ENCODE measurements at places on chromosomes 2 and 18.

DNA sequence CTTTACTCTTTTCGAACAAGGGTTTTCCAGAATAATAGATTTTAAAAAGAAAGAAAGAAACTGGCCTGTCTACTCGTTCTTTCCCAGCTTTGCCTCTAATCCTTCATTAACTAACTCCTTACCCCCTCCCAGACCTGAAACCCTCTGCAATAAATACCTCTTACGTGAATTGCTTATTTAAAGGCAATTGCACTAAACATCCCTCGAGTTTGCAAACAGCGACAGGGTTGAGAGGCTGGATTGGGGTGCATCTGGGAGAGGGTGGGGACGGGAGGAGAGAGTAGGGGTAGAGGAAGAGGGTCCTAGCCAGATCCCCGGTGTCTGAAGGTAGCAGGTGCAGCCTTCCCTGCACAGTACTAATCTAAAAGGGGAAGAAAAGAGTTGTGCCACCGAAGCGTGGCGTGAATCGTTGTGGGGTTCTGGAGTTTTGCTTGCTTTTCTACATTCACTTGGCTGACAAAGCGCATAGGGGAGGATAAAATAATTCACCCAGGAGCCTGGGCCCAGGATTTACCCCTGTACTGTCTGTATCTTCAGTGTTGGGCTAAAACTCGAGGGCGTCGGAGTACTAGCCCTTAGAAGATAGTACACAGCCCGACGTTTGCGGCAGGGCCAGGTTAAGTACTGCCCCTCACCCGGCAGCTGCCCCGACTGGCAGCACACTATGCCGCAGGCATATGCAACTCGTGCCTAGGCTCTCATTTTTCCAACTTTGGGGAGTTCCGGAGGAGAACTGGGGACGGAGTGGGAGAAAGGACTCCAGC, 1.9 kb upstream of the NEUROD1 start:
- DNase-seq: peak; percentile 10

- DNase-seq: no peak
Observed at GRCh38 chr18:21293479-21293878, 51.4 kb downstream of the GREB1L start.

DNA sequence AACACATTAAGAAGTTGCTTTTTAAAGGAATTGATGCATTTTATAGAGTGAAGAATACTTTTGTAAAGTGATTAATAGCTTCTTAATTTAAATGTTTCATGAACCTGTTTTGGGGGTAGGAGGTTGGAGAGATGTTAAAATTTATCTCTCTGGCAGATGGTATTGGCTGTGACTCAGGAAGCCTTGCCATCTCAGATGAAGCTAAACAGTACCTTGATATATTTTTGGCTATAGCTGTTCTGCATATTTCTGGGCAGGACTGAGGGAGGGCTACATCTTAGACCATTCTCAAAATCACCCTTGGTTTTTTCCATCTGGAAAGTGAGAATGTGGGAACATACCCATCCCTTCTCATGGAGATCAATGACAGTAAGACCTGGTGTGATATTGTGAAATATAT, 13.4 kb downstream of the CAPN14 start:
- DNase-seq: no peak

DNA sequence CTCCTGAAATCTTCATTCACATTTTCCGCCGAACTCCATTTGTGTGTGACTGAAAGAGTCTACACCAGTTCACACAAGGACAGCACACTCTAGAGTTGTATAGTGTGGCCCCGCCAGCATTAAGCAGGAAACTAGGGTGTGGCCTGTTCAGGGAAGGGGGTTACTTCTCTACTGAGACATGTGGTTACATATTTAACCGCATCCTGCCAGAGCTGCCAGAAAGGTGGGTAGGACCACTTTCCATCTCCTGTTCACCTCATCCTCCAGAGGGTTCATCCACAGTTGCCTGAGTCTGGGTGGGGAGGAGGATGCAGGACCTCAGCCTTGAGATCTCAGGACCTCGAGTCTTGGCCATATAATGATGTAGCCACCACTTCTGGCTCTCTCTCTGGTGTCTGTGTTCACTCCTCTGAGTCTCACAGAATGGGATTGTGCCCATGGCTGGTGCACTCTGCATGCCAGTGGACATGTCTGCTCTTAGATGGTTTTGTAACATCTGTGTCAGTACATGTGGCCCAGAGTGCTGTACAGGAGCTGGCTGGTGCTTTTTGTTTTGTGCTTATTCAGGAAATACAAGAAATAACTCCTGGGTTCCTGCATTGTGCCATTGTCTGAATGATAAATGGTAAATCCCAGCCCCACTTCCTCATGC, 7.7 kb upstream of the SP140L start:
- DNase-seq: peak; percentile 76

GRCh38 chr2:126650994-126651393, 5.0 kb upstream of the GYPC start:
- no peak for DNase-seq

- peak; percentile 75 for DNase-seq
Observed at GRCh38 chr2:120206022-120206581, 17.1 kb downstream of the TMEM185B start.

- no peak for DNase-seq
Observed at GRCh38 chr2:953975-954686, 3.5 kb downstream of the SNTG2 start.

- DNase-seq: no peak
Observed at GRCh38 chr2:75326645-75327044, 127.3 kb upstream of the TACR1 start.

DNA sequence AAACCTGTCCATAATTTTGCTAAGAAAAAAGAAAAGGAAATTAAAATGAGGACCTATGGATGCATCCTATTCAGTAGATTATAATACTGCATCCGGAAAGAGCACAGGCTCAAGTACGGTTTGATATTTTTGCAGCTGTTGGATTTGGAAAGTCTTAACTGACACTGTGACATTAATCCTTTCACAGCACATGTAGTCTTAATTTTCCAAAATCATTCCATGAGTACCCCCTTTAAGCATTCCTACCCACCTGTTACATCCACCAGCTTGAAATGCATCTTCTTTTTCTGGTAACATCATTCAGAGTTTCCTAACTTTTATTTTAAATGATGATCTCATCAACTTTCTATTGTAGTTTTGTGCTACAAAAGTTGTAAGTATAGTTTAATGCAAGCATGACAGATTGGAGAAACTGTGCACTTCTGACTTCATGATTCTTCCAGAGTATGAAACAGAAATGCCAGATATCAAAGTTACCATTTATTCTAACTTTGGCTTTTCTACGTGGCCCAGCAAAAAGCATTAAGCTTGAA, 113.5 kb downstream of the ESCO1 start:
- no peak for DNase-seq

DNA sequence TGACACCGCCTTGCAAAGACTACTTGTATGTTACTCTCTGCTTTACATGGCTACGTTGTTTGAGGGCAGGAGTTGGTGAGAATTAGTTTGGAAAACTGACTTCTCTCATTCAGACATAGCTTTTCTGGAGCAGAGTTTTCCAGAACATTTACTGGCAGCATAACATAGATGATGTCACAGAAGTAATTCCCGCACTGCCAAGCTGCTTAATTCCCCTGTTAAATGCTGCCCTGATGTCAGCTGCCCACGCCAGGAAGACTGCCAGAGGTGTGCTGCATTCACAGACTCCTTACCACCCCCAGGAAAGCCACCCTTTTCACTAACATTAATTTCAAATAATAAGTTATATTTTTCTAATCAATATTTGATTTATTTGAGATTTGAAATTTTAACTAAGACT, 24.7 kb upstream of the PTPN2 start:
- no peak for DNase-seq

- no peak for DNase-seq
Observed at GRCh38 chr2:220157312-220157711, 529.9 kb downstream of the SLC4A3 start.

GRCh38 chr2:86392873-86393518, 48.2 kb upstream of the KDM3A start:
- DNase-seq: no peak

- no peak for DNase-seq
Observed at GRCh38 chr2:8009010-8009597, 672.8 kb upstream of the ID2 start.

DNA sequence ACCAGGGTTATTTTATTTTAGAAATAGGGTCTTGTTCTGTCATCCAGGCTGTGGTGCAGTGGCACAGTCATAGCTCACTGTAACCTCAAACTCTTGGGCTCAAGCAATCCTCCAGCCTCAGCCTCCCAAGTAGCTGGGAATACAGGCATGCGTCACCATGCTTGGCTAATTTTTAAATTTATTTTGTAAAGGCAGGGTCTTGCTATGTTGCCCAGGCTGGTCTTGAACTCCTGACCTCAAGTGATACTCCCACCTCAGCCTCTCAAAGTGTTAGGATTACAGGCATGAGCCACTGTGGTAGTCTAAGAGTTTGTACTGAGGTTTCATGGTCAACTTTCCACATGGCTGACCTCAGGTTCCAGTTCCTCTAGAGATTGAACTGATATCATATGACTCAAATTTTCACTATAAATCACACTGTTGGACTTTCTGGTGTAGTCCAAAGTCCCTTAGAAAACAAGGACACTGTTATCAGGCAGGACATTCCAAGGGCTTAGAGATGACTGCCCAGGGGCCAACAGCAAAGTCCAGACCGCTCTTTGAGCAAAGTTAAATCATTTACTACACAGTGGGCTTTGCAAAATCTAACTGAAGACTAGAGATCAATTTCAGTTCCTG, 82.0 kb upstream of the MEX3C start:
- DNase-seq: no peak

GRCh38 chr2:112519506-112519905, 22.8 kb upstream of the POLR1B start:
- DNase-seq: no peak

DNA sequence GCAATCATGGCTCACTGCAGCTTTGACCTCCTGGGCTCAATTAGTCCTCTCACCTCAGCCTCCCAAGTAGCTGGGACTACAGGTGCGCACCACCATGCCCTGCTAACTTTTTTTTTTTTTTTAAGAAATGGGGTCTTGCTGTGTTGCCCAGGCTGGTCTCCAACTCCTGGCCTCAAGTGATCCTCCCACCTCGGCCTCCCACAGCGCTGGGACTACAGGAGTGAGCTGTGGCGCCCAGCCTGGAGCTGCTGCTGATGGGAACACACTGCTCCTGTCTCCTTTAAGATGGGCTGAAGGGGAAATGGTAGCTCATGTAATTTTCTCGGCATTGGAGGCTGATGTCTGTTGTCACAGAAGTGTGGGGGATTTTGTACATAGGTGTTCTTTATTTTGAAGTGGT, 34.9 kb upstream of the ADNP2 start:
- DNase-seq: no peak

GRCh38 chr2:54999182-54999581, 51.1 kb downstream of the RTN4 start:
- DNase-seq: no peak

DNA sequence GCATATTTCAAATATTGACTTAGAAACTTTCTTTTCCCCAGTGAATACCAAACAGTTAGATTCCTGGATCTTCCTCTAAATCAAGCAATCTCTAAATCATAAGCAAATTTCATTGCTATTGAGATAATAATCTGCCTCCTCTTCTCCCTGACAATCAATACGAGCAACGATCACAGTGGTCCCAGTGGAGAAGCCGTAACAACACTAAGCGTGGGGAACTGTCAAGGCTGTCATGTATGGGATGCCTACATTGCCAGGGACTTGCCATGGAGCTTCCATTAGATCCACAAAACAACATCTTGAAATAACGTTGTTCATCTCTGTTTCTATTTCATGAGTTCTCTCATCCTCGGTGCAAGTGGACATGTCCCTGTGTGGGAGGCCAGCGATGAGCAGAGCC, 61.3 kb downstream of the SNTG2 start:
- no peak for DNase-seq

DNA sequence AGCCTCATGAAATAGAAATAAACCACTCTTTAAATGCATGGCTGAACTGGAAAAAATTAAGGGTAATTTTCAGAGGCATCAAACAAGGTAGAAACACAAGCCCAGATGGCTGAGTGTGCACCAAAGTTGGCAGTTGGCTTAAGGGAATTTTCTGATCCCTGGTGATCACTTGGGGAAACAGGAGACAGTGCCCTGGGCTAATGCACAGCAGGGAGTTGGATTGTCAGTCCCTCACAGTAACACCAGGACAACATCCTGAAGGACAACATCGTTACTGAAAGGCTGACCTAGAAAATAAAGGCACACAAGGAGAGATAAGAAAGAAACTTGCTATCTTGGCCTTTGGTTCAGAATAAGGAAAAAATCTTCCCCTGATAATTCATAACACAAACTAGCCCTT, 417.0 kb downstream of the SLC4A3 start:
- no peak for DNase-seq

GRCh38 chr2:71463342-71463654, 9.9 kb downstream of the DYSF start:
- no peak for DNase-seq

DNA sequence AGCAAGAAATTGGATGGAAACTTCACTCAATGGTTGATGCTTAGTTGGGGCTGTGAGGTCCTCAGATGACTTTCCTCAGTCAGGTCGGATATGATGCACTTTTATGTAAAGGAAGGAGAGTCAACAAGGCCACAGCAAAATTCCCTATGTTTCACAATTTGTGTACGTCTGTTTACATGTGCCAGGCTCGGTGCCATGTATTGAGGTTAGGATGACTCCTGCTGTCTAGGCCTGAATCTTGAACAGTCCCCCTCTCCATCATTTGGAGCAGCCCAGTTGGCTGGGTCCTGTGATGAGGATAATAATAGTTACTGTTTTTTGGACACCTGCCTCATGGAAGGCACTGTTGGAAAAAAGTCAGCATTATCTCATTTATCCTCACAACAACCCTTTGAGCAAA, 43.1 kb downstream of the VSNL1 start:
- no peak for DNase-seq

- peak; percentile 17 for DNase-seq
Observed at GRCh38 chr2:221518935-221519625, 53.0 kb downstream of the EPHA4 start.

- no peak for DNase-seq
Observed at GRCh38 chr2:132816234-132816633, 146.2 kb upstream of the LYPD1 start.

DNA sequence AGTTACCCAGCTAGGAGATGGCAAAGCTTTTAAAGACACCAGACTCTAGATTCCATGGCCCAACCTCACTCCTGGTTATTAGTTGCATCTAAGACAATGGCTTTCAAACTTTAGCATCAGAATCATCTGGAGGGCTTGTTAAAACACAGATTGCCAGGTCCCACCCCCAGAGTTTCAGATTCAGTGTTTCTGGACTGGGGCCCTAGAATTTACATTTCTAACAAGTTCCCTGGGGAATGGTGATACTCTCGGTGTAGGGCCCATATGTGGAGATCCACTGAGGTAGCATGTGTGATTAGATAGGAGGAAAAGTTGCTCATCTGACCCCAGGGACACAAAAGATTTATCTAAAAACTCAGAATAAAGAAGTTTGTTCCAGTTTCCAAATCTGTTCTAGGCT, 14.5 kb upstream of the TTR start:
- DNase-seq: no peak

GRCh38 chr2:168277276-168277675, 29.9 kb upstream of the STK39 start:
- no peak for DNase-seq
